Activated naive CD8-positive, alpha-beta T cell treated with anti-CD3 and anti-CD28 coated beads, Interleukin-2, amount 50 U/mL, for 24 hours (primary cell): ENCODE measurements at places on chromosomes 11 and 22.
A peak's percentile ranks its signal among the peaks of the same experiment; 100 is the strongest.

GRCh38 chr11:99352642-99353041, 331.9 kb downstream of the CNTN5 start:
- DNase-seq: no peak

DNA sequence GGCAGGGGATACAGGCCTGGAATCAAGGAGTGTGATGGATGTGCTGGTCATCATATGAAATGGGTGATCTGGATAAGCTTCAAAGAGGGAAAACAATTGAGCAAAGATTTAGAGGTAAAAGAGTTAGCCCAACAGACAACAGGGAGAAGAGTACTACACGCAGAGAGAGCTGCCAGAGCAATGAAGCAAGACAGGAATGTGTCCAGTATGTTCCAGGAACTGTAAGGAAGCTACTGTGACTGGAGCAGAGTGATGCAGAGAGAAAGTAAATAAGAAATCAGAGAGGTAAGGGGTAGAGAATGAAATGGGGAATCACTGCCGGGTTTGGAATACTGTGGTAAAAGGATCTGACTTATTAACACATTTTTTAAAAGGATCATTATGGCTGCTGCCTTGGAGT, 255.1 kb downstream of the DCDC1 start:
- no peak for DNase-seq

DNA sequence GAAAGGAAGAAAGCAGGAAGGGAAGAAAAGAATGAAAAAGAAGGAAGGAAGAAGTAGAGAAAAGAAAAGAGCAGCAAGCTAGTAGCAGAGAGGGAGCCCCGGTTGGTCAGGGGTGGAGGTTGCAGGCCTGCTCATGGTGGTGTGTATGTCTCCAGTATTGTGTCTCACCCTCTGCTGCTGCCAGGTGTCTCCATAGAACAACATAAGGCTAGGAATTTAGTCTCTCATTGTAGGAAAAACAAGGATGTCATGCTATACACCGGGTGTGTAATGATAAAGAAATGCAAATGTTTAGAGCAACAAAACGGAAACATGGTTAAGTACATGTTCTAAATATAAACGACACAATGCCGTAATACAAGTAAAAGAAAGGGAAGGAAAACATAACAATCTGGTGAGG, 342.5 kb downstream of the NTM start:
- no peak for DNase-seq

DNA sequence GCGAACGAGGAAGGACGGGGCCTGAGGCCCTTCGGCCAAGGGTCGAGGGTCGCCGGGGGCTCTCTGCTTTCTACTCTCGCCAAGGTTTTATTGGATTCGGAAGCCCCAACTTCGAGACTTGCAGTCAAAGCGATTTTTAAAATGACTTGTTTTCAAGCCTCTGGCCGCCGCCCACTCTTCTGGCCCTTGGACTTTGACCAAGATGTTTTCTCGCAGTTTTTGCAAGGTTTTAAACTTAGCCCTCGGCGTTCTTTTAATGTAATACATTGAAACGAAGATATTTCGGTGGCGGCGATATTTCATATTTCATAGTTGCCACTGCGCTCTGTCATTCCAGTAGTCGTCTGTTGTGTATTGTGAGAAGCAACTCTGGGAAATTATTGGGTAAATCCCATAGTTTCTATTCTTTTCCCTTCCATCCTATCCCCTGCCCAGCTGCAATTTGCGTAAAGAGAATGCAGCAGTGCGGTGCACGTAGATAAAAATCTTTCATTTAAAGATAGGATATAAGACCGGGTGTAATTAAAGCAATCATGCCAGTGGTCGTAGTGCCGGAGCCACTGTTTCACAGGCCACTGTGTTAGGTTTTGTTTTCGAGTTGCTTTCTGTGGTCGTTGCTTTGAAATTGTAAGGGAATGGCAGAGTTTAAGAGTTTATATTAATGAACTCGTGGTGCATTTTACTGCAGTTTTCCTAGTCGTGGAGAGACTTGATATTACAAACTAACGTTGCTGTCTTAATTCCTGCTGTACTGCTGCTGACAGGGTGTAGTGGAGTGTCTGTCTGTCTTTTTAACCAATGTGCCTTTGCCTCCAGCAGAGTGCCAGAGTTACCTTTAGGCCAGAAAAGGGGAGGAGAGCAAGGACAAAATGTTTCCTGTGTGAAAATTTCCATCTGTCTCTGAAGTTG, 702 bp downstream of the BIRC2 start:
- DNase-seq: no peak

DNA sequence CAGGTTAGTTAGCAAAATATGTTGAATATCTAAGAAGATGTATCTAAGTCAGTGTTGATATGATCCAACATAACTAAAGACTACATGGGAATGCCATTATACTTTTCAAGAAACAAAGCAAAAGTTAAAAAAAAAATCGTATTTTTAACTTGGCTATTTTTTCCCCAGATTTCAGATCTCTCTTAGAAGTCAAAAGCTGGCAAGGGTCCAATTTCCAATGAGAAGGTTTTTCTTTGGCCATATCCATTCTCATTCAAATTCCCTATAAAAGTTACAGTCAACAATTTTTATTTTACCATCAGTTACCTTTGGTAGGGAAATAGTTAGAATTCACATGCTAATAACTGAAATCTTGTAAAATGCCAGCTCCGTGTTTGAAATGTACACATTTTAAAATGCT, 70.5 kb upstream of the FAT3 start:
- no peak for DNase-seq

DNA sequence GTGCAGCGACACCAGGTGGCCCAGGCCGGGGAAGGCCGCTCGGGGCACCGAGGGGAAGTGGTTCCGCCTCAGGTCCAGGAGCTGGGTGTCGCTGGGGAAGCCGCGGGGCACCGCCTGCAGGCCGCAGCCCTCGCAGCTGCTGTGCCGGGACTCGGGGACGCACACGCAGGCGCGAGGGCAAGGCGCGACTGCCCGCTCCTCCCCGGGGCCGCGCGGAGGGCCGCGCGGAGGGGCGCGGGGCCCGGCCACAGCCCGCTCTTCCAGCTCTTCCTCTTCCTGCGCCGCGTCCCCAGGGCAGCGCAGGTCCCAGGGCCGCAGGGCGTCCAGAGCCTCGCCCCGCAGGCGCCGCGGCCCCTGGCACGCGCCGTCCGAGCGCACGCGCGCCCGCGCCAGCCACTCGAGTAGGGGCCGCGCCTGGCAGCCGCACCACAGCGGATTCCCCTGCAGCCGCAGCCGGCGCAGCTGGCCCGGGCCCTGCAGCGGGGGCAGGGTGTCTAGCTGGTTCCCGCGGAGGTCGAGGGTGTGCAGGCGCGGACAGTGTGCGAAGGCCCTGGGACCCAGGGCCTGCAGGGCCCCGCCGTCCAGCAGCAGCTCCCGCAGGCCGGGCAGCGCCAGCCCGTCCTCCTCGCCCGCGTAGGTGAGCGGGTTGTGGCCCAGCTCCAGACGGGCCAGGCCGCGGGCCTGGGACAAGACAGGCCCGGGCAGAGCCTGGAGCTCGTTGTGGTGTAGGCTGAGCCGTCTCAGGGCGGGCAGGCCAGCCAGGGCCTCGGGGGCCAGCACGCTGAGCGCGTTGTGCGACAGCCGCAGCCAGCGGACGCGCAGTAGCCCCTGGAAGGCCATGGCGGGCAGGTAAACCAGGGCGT, 2.8 kb downstream of the CHADL start:
- DNase-seq: peak; percentile 80

DNA sequence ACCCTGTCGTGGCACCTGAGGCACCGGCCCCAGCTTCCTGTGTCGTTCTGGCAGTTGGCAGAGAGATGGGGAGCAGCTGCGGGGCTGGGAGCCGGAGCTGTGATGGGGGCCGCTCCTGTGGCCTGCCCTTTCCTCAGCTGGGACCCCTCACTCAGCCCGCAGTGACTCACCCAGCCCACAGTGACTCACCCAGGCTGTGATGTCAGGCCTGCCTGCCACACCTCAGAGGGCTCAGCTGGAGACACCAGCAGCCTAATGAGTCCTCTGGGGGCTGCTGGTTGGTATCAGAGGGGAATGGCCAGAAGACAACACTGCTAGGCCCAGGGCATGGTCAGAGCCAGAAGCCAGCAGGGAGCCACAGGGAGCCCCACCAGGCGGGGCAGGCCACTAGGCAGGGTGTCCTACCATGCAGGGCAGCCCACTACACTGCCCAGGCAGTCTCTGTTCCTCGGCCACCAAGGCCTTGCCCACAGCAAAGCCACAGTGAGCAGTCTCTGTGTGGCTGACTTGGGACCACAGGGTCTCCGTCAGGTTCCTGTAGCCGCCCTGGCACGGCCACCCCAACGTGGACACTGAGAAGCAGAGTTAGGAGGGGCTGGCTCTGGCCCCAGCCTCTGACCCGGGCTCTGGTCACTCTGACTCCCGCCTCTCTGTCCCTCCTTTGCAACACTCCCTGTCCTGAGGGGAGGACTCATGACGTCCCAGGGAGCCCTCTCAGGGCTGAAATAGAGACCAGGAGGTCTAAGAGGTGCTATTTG, 4.2 kb upstream of the FXYD2 start:
- DNase-seq: peak; percentile 93

DNA sequence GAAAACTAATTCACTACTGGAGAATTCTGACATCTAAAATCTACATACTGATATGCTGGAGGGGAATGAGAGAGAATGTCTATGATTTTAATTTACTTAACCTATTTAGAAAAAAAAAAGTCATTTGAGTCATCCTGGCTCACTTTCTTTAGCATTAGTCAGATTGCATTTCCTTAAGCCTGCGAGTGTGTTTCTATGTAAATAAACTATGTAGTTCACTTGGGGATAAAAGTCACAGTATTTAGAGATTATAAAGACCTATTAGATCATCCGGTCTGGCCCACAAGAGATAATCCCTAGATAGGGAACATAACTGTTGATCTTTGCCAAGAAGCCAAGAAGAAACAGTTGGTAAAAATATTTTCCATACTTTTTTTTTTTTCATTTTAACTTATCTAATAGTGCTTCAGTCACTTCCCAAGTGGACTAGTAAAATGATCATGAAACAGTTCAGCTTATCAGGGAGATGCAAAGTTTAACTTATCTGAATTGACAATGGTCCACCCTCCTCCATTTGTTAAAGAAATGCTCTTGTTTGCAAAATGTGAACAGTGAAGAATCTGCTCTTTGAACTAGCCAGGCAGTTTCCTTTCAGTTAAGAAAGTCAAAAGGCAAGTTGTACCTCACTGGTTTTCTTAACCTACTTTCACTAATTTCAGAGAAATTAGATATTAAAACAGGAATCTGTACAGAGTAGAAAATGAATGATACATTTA, 21.2 kb upstream of the BLID start:
- DNase-seq: no peak

DNA sequence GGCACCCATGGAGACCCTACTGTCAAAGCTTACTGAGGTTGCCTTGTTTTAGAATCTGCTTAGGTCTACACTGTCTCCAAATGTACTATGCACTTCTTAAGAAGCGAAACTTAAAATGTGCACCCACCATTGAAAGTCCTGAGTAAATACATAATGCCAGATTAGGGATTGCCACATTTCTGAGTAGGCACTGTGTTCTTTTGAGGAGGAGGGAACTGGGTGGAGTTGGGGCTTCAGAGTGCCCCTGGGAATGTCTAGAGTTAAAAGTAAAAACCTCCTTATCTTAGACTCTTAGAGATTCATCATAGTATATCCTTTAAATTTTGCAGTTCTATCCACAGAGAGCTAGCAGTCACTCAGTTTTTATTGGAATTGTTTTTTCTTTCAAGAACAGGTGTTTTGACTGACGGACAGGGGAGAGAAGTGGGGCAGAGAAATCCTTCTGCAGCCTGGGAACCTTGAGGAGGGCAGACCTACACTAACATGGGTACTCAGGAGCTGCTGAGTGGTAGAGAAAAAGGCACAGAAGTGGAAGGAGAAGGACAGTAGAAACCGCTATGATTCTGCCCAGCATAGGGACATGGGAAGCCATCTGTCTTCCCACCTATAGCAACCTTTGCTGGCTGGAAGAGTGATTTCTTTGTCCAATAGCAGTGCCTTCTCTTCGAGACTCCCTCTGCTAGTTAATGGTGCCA, 33.4 kb upstream of the MICAL2 start:
- DNase-seq: no peak
